ENCODE measurements at places on chromosomes 7 and 10. TPM values are rescaled to one million over a fixed set of nuclear protein-coding genes. Genes with fewer than 3 reads are reported as not detected.

DNA sequence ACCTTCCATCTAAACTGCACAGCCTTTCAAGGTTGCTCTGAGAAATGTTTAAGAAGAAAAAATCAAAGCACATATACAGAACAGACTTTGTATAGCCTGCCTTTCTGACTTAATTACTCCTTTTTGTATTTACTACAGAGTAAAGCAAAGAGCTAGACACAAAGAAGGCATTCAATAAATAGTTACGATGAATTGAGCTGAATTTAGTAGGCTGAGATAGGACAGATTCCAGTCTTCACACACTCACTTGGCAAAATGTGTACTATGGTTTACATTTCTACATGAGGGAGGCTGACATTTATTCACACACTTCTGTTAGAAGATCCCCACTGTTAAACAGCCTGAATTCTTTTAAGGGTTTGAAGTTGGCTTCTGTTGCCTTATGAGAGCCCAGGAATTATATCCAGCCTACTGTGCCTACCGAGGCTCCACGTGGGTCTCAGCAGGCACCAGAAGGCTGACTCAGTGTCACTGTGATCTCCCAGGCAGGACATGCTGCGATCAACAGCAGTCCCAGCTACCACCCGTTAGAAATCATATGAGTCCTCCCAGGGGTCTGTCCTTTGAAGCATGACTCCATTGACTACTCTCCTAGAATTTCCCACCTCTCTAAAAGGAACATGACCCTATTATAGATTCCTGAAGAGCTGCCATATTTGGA, 24.5 kb upstream of the SLC25A13 start:
- DNase-seq, result no peak

- no peak for DNase-seq
Measured at GRCh38 chr10:69835875-69836730, 34.4 kb downstream of the COL13A1 start.

- no peak for DNase-seq
Measured at GRCh38 chr7:38051311-38051710, 126.7 kb upstream of the STARD3NL start.

- DNase-seq, result no peak
Measured at GRCh38 chr7:49243521-49243920, 319.2 kb downstream of the CDC14C start.

XRCC2 gene
- 0.13 TPM for polyA plus RNA-seq

EPHB6 gene
- 4.3 TPM for polyA plus RNA-seq

AS3MT gene
- 13.6 TPM for polyA plus RNA-seq

GIMAP4 gene
- polyA plus RNA-seq, result 15.7 TPM

CHAT gene
- polyA plus RNA-seq, result not detected
